ENCODE measurements at places on chromosomes 3 and 15. TPM values are rescaled to one million over a fixed set of nuclear protein-coding genes. Genes with fewer than 3 reads are reported as not detected.

C2CD4B gene
- total RNA-seq, result 1.5 TPM

GOLGA8S gene
- total RNA-seq, result not detected

ERICH6 gene
- not detected for total RNA-seq

GRCh38 chr3:59882746-59883145 lies 832.9 kb upstream of the CFAP20DC start:
- peaks cover 47% of the 10 kb centered on the region for H3K4me1 ChIP-seq
- H3K36me3 ChIP-seq, result peaks cover 2% of the 10 kb centered on the region
- H3K27ac ChIP-seq, result no peak overlapping the region
- DNase-seq, result no peak
- H3K27me3 ChIP-seq, result no peaks in the 10 kb centered on the region

DNA sequence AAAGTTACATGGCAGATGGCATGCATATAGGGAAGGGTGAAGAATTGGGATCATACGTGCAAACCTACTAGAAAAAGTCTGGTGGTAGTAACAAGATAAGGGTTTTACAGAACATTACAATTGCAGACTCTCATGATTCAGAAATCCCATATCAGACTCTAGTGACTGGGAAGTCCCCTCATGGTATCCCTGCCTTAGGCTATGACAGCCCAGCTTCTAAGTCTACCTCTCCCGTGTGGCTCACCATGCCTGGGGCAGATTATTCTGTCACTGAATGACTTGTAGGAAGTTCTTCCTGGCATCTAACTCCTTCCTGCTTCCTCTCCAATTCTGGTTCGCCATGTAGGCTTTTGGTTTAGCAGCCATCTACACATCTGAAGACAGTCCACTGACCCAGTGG lies 5.7 kb upstream of the SLC6A11 start:
- H3K36me3 ChIP-seq, result no peaks in the 10 kb centered on the region
- DNase-seq, result no peak
- no peak overlapping the region for H3K27ac ChIP-seq
- H3K4me3 ChIP-seq, result no peak overlapping the region
- H3K4me1 ChIP-seq, result no peaks in the 10 kb centered on the region

- H3K4me3 ChIP-seq, result no peak overlapping the region
- DNase-seq, result no peak
- H3K36me3 ChIP-seq, result no peaks in the 10 kb centered on the region
- no peaks in the 10 kb centered on the region for H3K27me3 ChIP-seq
Measured at GRCh38 chr15:35306361-35306981, 221.4 kb upstream of the NANOGP8 start.

DNA sequence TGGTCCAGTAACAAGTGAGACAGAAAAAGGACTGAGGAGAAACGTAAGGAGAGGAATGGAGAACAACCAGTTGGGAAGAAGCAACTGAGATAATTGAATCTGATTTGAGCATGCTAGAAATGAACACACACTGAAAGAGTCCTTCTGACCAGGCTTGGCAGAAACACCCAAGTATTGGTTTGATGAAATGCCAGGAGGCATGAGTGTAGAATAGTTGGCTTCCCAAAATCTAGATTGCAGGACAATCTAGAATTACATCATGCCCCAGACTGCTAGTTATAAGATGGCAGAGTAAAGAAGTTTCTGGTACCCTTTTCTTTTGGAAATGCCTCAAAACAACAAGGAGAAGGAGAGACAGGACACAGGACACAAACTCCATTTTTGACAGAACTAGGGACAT lies 189.7 kb upstream of the STT3B start:
- DNase-seq, result no peak
- H3K27me3 ChIP-seq, result no peaks in the 10 kb centered on the region
- no peak overlapping the region for H3K27ac ChIP-seq
- H3K4me3 ChIP-seq, result no peak overlapping the region

- no peaks in the 10 kb centered on the region for H3K36me3 ChIP-seq
- no peak overlapping the region for H3K4me3 ChIP-seq
- no peaks in the 10 kb centered on the region for H3K27me3 ChIP-seq
- no peaks in the 10 kb centered on the region for H3K4me1 ChIP-seq
- no peak for DNase-seq
Measured at GRCh38 chr3:65582012-65582717, 456.6 kb downstream of the MAGI1 start.

GRCh38 chr15:83854321-83854720 lies 200.4 kb downstream of the ADAMTSL3 start:
- H3K36me3 ChIP-seq, result no peaks in the 10 kb centered on the region
- H3K4me1 ChIP-seq, result no peaks in the 10 kb centered on the region
- no peak overlapping the region for H3K27ac ChIP-seq
- H3K27me3 ChIP-seq, result peaks cover 7% of the 10 kb centered on the region
- no peak overlapping the region for H3K4me3 ChIP-seq
- no peak for DNase-seq

- H3K4me1 ChIP-seq, result no peaks in the 10 kb centered on the region
- H3K4me3 ChIP-seq, result no peak overlapping the region
- no peak overlapping the region for H3K27ac ChIP-seq
- DNase-seq, result no peak
- H3K36me3 ChIP-seq, result no peaks in the 10 kb centered on the region
Measured at GRCh38 chr3:74693696-74694393, 79.4 kb upstream of the CNTN3 start.

- peak overlapping the region; percentile 66 for H3K4me3 ChIP-seq
- DNase-seq, result no peak
- peaks cover 7% of the 10 kb centered on the region for H3K36me3 ChIP-seq
- peaks cover 21% of the 10 kb centered on the region for H3K4me1 ChIP-seq
- H3K27me3 ChIP-seq, result peaks cover 6% of the 10 kb centered on the region
- no peak overlapping the region for H3K27ac ChIP-seq
Measured at GRCh38 chr15:65029736-65030208, 333 bp upstream of the MTFMT start.

GRCh38 chr3:141764465-141764864 lies 1.3 kb downstream of the GRK7 start:
- no peak for DNase-seq
- H3K4me3 ChIP-seq, result no peak overlapping the region
- H3K4me1 ChIP-seq, result no peaks in the 10 kb centered on the region
- H3K36me3 ChIP-seq, result no peaks in the 10 kb centered on the region
- H3K27ac ChIP-seq, result no peak overlapping the region

- H3K36me3 ChIP-seq, result no peaks in the 10 kb centered on the region
- H3K27ac ChIP-seq, result no peak overlapping the region
- H3K4me1 ChIP-seq, result no peaks in the 10 kb centered on the region
- DNase-seq, result no peak
- H3K4me3 ChIP-seq, result no peak overlapping the region
Measured at GRCh38 chr15:47609693-47610092, 107.6 kb upstream of the SEMA6D start.

GRCh38 chr15:76575274-76575673 lies 238.7 kb downstream of the ISL2 start:
- H3K4me3 ChIP-seq, result no peak overlapping the region
- peaks cover 26% of the 10 kb centered on the region for H3K4me1 ChIP-seq
- H3K27ac ChIP-seq, result no peak overlapping the region

DNA sequence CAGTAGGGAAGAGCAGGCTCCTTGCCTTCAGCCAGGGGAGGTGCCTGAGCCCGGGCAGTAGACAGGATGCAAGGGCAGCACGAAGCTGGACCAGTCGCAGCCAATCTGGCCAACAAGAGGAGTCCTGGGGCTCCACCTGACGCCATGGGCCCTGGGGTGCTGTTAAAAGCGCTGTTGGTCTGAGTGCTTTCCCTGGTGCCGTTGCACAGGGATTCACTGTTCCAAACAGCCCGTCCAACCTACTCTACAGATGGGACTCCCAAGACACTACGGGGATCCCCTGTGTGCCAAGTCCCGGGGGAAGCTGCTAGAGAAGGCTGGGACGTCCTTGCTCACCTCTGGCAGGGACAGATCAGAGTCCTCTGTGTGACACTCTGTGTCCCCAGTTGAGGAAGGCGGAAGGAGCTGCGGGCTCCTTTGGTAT lies 632 bp downstream of the CTSH start:
- peak; percentile 29 for DNase-seq
- H3K27me3 ChIP-seq, result peaks cover 2% of the 10 kb centered on the region
- peak overlapping the region; percentile 83 for H3K4me3 ChIP-seq
- peaks cover 7% of the 10 kb centered on the region for H3K36me3 ChIP-seq
- peaks cover 30% of the 10 kb centered on the region for H3K4me1 ChIP-seq
